ENCODE measurements at places on chromosomes 6 and 20.

- no peak for DNase-seq
Measured at GRCh38 chr6:8852332-8852731, 417.0 kb upstream of the SLC35B3 start.

DNA sequence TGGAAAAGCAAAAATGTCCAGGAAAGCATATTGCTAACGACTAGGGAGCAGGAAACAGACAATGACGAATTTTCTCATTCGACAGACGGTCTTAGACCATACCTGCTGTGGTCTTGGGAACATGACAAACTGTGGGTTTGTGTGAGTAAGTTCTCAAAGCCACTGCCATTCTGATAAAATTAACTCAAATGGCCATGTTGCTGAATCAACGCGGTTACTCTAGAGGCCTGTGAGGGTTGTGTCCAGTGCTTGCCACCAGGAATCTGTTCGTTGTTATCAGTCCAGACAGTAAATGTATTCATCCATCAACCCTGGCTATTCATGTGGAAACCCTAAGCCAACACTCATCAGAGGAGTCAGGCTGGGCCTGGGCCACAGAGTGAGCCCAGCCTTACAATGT is 124.3 kb downstream of the MYLK4 start:
- no peak for DNase-seq

DNA sequence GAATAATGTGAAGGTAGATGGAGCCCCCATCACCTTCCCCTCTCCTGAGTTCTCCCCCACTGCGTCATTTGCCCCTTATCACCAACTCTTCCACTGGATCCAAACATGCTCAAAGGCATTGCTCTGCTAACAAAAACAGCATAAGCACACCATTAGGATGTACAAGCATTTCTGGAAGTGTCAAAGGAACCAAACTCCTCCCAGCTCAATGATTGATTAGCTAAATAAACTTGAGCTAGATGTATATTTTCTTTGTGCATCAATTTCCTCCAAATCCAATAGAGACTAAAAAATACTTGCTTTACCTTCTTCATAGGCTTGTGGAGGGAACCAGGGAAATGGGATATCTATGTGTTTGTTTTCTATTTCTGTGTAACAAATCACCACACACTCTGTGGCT is 248.4 kb upstream of the JARID2 start:
- no peak for DNase-seq

DNA sequence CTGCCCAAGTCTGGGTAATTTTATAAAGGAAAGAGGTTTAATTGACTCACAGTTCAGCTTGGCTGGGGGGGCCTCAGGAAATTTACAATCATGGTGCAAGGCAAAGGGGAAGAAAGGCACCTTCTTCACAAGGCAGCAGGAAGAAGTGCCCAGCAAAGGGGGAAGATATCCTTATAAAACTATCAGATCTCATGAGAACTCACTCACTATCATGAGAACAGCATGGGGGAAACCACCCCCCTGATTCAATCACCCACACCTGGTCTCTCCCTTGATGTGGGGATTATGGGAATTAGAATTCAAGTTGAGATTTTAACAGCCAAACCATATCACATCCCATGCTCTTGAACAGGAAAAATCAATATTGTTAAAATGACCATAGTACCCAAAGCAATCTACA is 215.2 kb upstream of the TAB2 start:
- DNase-seq, result no peak

- no peak for DNase-seq
Measured at GRCh38 chr20:62696434-62696957, 12.1 kb upstream of the NTSR1 start.

GRCh38 chr6:5936631-5937030 is 70.1 kb downstream of the NRN1 start:
- DNase-seq, result no peak

- DNase-seq, result no peak
Measured at GRCh38 chr6:167402195-167402686, 77.4 kb downstream of the TTLL2 start.
